ENCODE measurements at places on chromosomes 7 and 10. TPM values are rescaled to one million over a fixed set of nuclear protein-coding genes. Genes with fewer than 3 reads are reported as not detected.

- no peak for DNase-seq
Observed at GRCh38 chr7:22137466-22137865, 191.8 kb upstream of the CDCA7L start.

DNA sequence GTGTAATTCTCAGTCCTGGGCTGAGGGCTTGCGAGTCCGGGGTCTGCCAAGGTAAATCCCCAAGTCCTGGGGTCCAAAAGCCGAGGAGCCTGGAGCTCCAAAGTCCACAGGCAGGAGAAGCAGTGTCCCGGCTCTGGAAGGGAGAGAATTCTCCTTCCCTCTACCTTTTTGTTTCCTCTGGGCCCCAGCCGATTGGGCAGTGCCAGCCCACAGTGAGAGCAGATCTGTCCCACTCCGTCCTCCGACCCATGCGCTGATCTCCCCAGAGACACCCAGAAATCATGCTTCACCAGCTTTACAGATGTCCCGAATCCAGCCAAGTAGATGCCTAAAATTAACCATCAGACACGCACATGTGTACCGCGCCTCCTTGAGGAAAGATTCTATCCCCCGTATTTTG lies 8.1 kb upstream of the VIPR2 start:
- no peak for DNase-seq

GRCh38 chr10:103072276-103072675 lies 120.8 kb downstream of the NT5C2 start:
- DNase-seq = no peak

- DNase-seq = no peak
Observed at GRCh38 chr10:1536341-1536740, 201.0 kb downstream of the ADARB2 start.

DNA sequence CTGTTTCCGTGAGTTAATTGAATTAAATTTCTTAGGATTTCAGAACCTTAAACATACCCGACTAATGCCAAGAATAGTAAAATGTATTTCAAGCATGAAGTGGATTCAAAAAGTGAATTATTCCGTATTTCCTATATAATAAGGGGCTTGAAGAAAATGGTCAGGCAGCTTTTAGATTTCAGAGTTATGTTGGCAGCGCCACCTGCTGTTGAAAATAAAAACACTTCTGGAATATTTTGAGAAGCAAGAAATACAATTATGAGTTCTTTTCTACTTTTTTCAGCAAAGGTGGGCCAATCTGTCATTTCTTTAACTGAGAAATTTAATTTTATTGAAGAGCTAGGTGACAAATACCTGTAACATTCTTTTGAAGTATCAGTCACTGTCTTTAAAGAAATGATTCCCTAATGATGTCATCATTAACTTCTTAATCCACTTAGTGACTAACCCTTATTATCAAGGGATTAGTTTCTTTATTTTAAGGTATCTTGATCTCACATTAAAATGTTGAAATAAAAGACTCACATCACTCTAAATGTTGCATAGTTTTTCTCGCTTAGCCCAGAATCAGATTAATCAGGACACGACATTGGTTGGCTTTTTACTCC lies 36.6 kb upstream of the AGR3 start:
- no peak for DNase-seq

GRCh38 chr7:139749545-139749944 lies 28.3 kb downstream of the HIPK2 start:
- no peak for DNase-seq

GRCh38 chr10:71684356-71685173 lies 35.0 kb downstream of the C10orf105 start:
- no peak for DNase-seq

GRCh38 chr7:43753271-43753810 lies 5.1 kb upstream of the BLVRA start:
- no peak for DNase-seq

- DNase-seq = no peak
Observed at GRCh38 chr7:55274156-55274555, 91.0 kb upstream of the LANCL2 start.

The SHH gene
- 0.07 TPM for total RNA-seq

The BTRC gene
- total RNA-seq = 20.9 TPM
